ENCODE measurements at places on chromosomes 7 and 10. TPM values are rescaled to one million over a fixed set of nuclear protein-coding genes. Genes with fewer than 3 reads are reported as not detected.

The RELN gene
- total RNA-seq, result not detected

The SPDYE1 gene
- total RNA-seq, result not detected

DNA sequence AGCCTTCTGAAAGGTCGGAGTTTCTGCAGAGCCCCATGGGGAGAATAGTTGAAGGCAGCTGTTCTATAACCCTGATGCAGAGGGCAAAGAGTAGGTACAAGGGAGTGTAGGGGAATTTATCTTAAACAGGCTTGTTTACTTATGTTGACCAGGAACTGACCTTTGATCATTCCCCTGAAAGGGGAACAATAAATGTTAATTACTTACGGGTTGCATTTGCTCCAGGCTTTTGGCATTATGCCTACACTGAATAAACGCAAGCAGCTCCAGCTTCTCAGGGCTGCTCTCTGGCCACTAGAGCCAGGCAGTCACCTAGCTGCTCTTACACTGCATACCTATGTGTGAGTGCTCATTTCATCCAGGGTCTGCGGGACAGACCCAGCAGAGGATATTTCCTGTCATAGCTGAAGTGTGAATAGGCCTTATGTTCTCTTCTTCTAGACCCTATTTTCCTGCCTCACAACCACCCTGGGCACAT, 26.9 kb upstream of the ABCA13 start:
- no peak for DNase-seq

GRCh38 chr10:79186486-79187120, 117.8 kb downstream of the ZMIZ1 start:
- DNase-seq, result no peak

DNA sequence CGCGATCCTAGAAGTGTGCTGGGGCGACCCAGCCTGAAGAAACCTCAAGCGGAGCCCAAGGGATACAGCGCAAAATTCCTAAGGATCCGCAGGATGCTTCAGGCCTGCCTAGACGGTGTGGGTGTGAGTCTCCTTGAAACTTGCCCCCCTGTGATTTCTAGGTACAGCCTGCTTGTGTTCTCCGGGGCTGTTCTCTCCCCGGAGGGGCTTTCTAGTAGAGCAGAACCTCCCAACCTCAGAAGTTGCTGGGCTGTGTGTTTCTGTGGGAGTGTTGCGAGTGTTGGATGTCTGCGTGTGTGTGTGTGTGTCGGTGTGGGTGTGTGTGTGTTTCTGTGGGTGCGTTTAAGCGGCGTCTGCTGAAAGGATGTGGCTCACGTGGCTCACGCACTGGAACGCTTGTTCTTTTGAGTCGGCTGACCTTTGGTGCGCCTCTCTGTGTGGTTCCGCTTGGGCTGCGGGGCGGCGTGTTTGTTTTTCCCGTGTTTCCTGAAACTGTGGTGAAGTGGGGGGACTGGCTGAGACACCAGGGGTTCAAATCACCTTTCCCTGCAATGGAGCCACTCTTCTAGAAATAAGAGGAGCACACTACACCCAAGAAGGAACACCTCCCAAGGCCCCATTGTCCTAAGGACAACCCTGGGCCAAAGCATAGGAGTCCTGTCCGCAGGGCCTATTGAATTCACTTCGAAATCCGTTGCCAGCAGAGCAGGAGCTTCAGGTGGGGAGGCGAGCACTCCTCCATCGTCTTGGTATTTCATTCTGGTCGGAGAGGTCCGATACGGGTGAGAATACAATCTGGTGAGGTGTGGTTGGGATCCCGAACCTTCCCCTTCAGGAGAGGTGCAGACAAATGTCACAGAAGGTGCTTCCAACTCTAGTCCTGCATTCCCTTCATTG, 25.1 kb upstream of the ZNF273 start:
- no peak for DNase-seq

All from activated naive CD4-positive, alpha-beta T cell treated with anti-CD3 and anti-CD28 coated beads, Interleukin-2, amount 50 U/mL, for 72 hours (primary cell).